ENCODE measurements at places on chromosomes 12 and 14.

- DNase-seq: no peak
Observed at GRCh38 chr12:6829536-6830220, 1.5 kb downstream of the P3H3 start.

GRCh38 chr12:54370171-54370730, 6.0 kb upstream of the GPR84 start:
- DNase-seq: peak; percentile 84

DNA sequence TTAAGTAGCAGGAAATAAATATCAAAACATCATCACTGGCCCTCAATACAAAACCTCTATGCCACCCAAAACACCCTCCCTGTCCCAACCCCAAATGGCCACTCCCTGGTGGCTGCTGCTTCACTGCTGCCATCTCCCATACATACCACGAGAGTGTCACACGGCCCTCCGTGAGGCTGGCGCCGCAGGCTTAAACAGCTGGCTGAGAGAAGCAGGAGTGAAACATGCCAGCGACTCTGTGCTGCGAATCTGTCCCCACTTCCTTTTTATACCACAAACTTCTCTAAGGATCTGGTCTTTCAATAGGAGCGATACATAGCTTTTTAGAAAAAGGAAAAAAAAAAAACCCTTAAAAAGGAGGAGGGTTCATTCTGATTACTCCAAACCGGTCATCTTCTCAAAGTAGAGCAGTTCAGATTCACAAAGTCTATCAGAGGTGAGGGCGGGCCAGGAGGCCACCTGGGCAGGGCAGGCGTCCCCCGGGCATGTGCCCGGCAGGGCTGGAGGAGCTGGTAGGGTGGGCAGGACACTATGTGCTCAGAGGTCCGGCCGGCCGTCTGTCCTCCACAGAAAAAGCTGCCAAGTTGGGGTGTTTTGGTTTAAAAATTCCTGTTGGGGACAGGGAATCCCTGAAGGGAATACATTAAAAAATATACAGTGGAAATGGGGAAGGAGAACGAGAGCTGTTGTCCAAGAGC, 26.5 kb downstream of the MAX start:
- no peak for DNase-seq

DNA sequence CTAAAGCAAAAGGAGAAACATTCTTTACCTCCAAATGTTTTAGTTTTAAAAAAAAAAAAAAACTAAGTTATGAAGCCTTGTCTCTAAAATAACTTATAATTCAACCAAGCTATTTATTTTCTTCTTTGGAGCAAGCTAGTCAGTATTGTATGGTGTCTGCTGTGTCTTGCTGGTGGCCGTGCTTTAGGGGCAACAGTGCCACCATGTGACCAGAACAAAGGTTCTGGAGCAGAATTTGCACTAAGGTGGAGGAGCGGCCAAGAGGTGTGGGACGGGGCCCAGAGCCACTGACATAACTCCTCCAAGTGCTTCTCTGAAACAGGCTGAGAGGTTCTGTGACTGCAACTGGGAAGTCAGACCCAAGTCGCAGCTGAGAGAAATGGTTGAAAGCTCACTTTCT, 4.5 kb downstream of the FICD start:
- no peak for DNase-seq

- no peak for DNase-seq
Observed at GRCh38 chr12:64522807-64523206, 70.9 kb downstream of the TBK1 start.

DNA sequence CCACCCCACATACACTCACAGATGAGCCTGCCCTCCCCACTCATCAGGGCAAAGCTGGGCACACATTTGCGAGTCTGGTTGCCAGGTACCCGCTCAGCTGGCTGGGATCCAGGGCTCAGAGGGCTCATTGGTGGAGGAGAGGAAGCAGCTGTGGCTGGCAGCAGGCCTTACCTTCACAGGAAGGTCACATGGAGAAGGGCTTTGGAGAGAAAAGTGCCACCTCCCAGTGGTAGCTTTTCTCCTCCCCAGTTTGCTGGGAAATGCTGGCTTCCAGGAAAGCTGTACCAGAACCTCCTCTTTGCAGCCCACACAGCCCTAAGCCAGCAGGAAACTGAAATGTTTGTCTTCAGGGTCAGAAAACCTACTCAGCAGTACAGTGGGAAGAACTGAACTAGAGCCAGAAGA, 55.6 kb downstream of the LGMN start:
- DNase-seq: peak; percentile 50

DNA sequence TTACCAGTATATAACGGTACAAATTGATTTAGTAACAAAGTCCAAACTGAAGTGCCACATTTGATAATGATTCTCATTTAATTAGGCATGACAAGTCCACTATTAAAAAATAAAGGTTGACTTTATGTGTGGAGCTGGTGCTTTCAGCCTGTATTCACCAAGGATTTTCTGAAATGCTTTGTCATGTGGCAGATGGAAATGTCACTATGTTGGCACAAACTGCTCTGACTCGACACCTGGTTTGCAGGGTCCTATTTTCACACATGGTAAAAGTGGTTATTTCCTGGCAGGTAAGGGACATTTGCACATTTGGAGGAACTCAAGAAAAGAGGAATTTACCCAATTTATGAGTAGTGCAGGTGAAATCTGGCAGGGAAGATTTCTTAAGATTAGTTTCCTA, 572.6 kb upstream of the MDGA2 start:
- no peak for DNase-seq

- DNase-seq: no peak
Observed at GRCh38 chr14:98692832-98693231, 579.2 kb downstream of the BCL11B start.

GRCh38 chr14:34036319-34036766, 85.5 kb upstream of the EGLN3 start:
- peak; percentile 65 for DNase-seq

GRCh38 chr12:83826112-83826511, 1086.5 kb downstream of the SLC6A15 start:
- DNase-seq: peak; percentile 42

DNA sequence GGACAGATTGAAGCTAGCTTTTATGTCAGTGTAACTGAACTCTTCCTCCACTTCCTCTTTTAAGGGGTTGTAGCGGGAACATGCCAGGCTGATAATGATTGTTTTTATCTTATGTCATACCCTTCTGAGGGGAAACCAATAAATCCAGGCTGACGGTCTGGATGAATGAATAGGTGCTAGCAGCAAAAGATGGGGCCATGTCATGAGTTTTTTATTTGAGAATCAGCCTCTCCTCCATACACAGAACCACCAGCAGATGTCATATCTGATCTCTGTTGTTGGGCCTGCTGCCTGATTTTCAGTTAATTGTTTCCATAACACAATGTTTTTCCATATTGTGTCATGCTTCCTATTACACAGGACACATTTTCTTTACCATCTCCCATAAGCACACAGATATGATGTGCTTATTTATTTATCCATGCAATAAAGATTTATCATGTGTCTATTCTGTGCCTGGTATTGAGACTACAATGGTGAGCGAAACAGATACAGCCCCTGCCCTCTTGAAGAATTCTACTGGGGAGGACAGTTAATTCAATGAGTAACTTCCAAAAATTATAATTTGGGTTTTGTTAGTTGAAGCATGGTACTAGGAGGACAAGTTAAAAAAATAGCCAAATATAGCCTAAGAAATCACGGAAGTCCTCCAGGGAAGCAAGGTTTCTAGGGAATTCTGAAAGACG, 33.6 kb upstream of the CRY1 start:
- peak; percentile 29 for DNase-seq

DNA sequence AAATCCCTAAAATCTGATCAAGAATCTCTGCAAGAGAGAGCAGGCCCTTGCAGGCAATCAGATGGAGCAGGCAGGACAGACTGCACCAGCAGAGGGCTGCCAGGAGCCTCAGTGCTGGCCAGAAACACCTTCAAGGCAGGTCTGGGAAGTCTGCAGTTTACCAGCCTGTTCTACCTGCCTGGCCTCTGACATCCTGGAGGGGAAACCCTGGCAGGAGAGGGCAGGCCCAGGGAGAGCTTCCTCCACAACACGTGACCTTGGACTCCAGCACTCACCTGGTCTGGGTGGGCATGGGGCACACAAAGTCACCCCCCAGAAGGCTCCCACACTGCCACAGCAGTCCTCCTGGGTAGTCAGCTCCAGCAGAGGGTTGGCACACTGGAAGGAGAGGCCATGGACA, 56.0 kb downstream of the ISCA2 start:
- DNase-seq: no peak

GRCh38 chr12:102883204-102883799, 33.7 kb downstream of the PAH start:
- peak; percentile 28 for DNase-seq

- no peak for DNase-seq
Observed at GRCh38 chr12:1559676-1560091, 34.7 kb downstream of the FBXL14 start.

DNA sequence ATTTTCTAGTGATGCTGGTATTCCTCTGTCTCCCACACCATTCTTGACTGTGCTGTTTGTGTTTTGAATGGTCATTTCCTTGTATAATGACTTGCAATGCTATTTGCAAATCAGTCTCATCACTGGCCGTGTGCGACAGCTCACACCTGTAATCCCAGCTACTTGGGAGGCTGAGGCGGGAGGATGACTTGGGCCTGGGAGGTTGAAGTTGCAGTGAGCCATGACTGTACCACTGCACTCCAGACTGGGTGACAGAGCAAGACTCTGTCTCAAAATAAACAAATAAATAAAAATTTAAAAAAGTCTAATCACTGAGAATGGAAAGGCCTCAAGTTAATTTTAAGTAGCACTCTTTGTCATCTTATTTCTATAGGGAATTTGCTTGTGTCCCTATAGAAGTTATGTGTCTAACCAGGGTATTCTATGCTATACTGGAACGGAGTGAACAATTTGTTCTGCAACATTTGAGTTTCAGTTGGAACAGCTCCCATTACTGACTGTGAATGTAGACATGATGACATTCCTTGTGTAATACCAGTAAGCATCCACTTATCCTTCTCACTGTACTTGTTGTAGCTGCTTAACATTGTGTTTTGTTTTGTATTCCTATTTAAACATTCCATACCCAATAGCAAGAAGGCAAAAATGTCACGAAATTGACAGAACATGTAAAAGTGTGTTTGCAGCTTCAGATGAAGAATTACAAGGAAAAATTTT, 126.3 kb downstream of the MGST1 start:
- peak; percentile 75 for DNase-seq

DNA sequence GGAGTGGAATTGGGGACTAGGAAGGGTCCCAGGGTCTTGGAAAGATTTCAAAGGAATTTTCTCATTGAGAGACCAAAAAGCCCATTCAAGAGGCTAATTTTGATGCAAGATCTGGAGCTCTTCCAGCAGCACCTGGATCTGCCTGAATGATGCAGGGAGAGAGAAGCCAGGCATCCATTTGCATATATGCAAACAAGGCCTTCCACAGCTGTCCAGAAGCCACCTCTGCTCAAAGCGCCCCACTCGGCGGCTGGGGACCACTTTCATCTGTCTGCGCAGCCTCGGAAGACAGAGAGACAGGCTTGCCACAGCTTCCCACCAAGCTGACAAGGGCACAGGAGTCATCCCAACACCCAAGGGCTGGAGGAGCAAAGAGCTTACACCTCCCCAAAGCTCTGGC, 295.6 kb downstream of the DPF3 start:
- no peak for DNase-seq

DNA sequence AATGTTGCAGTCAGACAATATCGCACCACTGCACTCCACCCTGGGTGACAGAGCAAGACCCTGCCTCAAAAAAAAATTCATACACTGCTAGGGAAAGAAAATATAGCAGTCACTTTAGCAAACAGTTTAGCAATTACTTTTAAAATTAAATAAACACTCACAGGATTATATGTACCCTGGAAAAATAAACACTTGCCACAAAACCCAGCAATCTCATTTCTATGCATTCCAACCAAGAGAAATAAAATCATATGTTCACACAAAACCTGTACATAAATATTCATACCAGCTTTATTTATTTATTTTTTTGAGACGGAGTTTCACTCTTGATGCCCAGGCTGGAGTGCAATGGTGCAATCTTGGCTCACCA, 20.2 kb downstream of the ATXN2 start:
- DNase-seq: no peak

- DNase-seq: no peak
Observed at GRCh38 chr12:40207551-40207950, 17.2 kb upstream of the LRRK2 start.
